ENCODE measurements at places on chromosomes 1 and 21.

DNA sequence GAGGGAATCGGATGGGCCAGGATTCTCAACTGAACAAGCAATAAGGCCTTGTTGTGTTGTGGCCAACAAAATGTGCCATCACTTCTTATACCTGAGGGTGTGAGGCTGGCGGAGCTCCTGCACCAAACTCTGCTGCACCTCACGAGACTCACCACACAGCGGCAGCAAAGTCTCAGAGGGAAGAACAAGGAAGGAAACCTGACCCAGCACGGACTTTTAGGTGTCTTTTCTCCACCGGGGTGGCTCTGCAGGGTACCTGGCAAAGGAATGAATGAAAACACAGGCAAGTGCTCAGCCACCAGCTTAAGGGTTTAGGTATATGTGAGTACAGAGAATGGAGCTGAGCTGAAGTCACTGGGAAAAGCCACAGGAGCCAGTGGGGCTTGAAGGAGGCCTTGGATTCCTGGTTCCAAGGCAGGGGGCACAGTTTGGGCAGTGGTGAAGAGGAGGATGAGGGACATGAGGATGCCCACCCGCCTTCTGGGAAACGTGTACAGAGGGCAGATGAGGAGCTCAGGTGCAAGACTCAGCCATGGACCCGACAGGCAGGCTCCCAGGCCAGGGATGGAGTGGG is 31.1 kb upstream of the HSD3B1 start:
- H3K27me3 ChIP-seq: no peaks in the 10 kb centered on the region
- no peaks in the 10 kb centered on the region for H3K36me3 ChIP-seq
- H3K4me3 ChIP-seq: no peak overlapping the region

DNA sequence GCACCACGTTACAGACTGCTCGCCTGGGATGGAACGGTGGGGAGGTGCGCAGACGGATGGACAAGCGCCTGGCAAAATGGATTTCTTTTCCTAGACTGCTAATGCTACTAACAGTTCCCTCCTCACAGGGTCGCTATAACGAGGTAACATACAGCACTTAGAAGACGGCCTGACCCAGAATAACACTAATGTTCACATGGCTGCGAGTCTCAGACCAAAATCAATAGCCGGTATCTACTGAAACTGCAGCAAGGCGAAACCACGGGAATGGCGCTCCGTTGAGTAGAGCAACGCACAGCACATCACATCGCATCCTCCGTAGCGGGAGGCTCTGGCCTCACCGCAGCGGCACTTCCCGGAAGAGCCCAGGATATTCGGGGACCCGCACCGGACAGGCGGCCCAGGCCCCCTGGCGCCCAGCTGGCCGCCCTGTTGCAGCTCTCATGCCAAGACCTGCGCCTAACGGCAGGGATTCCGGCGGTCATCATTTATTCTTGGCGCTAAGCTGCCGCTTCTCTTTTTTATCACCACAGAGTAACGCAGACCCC is 46.6 kb downstream of the VPS26C start:
- peak overlapping the region; percentile 74 for H3K27ac ChIP-seq
- H3K4me1 ChIP-seq: no peaks in the 10 kb centered on the region
- peaks cover 20% of the 10 kb centered on the region for H3K36me3 ChIP-seq
- H3K27me3 ChIP-seq: no peaks in the 10 kb centered on the region

DNA sequence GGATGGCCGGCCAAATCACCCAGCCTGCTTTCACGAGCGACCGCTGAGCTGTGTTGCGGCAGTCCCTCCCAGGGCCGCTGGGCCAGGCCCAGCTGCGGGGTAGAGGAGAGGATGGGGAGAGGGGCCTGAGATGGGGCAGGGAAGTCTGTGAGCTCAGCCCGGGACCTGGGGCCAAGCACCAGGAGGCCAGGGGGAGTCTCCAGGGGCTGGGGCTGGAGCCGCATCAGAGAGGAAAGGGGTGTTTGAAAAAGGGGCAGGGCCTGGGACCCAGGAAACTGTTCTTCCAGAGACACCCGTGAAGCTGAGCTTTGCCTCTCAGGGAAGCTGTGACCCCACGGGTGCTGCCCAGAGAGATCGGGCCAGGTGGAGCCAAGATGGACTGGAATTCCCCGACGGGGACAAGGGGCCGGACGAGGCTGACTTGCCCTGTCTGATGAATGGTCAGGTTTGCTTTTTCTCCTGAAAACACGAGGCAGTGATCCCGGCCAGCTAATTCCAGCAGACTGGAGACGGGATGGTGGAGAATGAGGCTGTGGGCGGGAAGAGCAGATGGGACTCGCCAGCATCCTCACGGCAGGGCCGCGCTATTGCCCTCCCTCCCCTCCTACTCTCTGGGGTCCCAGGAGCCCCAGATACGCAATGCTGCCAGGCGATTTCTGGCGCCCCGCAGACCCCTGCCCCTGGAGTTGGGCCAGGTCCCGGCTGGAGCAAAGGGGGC is 40.3 kb upstream of the COL18A1 start:
- no peak overlapping the region for H3K4me3 ChIP-seq
- peak overlapping the region; percentile 75 for H3K27ac ChIP-seq
- no peak for DNase-seq
- H3K27me3 ChIP-seq: no peaks in the 10 kb centered on the region
- H3K36me3 ChIP-seq: no peaks in the 10 kb centered on the region
- H3K4me1 ChIP-seq: peaks cover 28% of the 10 kb centered on the region

- no peak overlapping the region for H3K27ac ChIP-seq
- H3K4me1 ChIP-seq: no peaks in the 10 kb centered on the region
- H3K4me3 ChIP-seq: no peak overlapping the region
- no peaks in the 10 kb centered on the region for H3K27me3 ChIP-seq
These were observed 60.4 kb upstream of the TNFSF4 start for GRCh38 chr1:173267453-173267945.

- H3K27me3 ChIP-seq: no peaks in the 10 kb centered on the region
- H3K4me1 ChIP-seq: no peaks in the 10 kb centered on the region
- no peak for DNase-seq
- H3K36me3 ChIP-seq: no peaks in the 10 kb centered on the region
These were observed 53.5 kb upstream of the PRELP start for GRCh38 chr1:203422116-203422515.

DNA sequence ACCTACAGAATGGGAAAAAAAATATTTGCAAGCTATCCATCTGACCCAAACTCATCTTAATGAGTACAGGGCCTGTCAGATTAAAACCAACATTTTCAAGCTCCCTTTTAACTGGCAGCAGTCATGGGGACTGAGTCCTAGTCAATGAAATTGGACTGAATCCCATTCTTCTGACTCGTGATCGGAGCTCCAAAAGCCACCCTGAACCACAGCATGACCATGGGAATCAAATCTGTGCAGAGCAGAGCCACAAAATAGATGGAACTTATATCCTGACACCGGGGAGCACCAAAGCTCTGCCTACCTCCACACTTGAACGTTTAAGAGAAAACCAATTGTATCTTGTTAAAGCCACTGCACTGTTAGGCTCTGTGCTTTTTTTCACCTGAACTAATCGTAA is 5.0 kb upstream of the RWDD3 start:
- H3K27me3 ChIP-seq: no peaks in the 10 kb centered on the region
- DNase-seq: no peak
- peaks cover 13% of the 10 kb centered on the region for H3K4me1 ChIP-seq
- no peak overlapping the region for H3K4me3 ChIP-seq
- H3K27ac ChIP-seq: no peak overlapping the region

GRCh38 chr1:175893192-175893591 is 149.8 kb upstream of the TNR start:
- no peak for DNase-seq
- no peak overlapping the region for H3K27ac ChIP-seq
- no peaks in the 10 kb centered on the region for H3K4me1 ChIP-seq

GRCh38 chr21:23215261-23215660 is 2217.1 kb downstream of the NCAM2 start:
- DNase-seq: no peak
- H3K36me3 ChIP-seq: no peaks in the 10 kb centered on the region
- no peak overlapping the region for H3K27ac ChIP-seq
- H3K4me1 ChIP-seq: no peaks in the 10 kb centered on the region
- H3K27me3 ChIP-seq: no peaks in the 10 kb centered on the region

DNA sequence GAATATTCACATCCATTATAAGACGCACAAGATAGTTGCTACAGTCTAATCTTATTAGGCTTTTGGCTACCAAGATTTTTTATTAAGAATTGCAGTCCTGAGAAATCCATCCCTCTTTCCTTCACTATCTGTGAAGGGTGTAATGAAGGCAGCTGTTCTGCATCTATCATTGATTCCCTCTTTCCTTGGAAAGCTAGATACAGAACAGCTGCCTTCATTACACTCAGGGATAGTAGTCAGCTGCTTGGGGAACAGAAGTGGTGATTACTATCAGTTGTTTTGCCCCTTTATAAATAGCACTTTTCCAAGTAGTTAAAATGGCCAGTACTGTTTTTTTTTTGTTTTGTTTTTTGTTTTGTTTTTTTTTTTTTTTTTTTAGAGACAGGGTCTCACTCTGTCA is 70.2 kb downstream of the IARS2 start:
- DNase-seq: no peak
- no peaks in the 10 kb centered on the region for H3K4me1 ChIP-seq
- H3K4me3 ChIP-seq: no peak overlapping the region
- H3K27ac ChIP-seq: no peak overlapping the region

DNA sequence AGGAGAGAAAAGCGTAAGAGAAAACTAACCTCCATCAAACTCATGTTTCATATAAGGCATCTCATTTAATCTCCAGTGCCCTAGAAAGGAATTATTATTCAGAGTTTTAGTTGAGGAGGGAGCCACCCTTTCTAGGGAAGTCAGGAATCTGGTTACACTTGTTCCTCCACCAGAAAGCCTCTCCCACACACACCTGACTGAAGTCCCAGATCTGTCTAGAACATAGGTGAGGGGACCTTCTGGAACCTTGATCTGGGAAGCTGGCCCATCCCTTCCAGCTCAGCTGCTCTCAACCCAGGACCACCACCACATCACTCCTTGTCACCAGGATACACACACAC is 1.9 kb upstream of the DENND2D start:
- peaks cover 44% of the 10 kb centered on the region for H3K4me1 ChIP-seq
- no peak overlapping the region for H3K27ac ChIP-seq
- H3K27me3 ChIP-seq: no peaks in the 10 kb centered on the region
- H3K4me3 ChIP-seq: no peak overlapping the region

GRCh38 chr1:71640998-71641397 is 560.2 kb upstream of the ZRANB2 start:
- H3K36me3 ChIP-seq: no peaks in the 10 kb centered on the region
- no peaks in the 10 kb centered on the region for H3K27me3 ChIP-seq
- no peak for DNase-seq
- H3K4me3 ChIP-seq: no peak overlapping the region

- H3K4me3 ChIP-seq: no peak overlapping the region
- no peak overlapping the region for H3K27ac ChIP-seq
- H3K27me3 ChIP-seq: no peaks in the 10 kb centered on the region
- H3K36me3 ChIP-seq: peaks cover 43% of the 10 kb centered on the region
- peak; percentile 41 for DNase-seq
These were observed 12.7 kb downstream of the CFAP298 start for GRCh38 chr21:32599526-32599925.

GRCh38 chr1:18440385-18441226 is 40.1 kb upstream of the KLHDC7A start:
- H3K27ac ChIP-seq: no peak overlapping the region
- no peaks in the 10 kb centered on the region for H3K27me3 ChIP-seq
- no peaks in the 10 kb centered on the region for H3K4me1 ChIP-seq
- no peak overlapping the region for H3K4me3 ChIP-seq
- no peaks in the 10 kb centered on the region for H3K36me3 ChIP-seq

- H3K4me3 ChIP-seq: no peak overlapping the region
- H3K36me3 ChIP-seq: no peaks in the 10 kb centered on the region
- DNase-seq: no peak
- no peaks in the 10 kb centered on the region for H3K4me1 ChIP-seq
- H3K27me3 ChIP-seq: no peaks in the 10 kb centered on the region
- no peak overlapping the region for H3K27ac ChIP-seq
These were observed 38.5 kb downstream of the IER5 start for GRCh38 chr1:181126871-181127587.

DNA sequence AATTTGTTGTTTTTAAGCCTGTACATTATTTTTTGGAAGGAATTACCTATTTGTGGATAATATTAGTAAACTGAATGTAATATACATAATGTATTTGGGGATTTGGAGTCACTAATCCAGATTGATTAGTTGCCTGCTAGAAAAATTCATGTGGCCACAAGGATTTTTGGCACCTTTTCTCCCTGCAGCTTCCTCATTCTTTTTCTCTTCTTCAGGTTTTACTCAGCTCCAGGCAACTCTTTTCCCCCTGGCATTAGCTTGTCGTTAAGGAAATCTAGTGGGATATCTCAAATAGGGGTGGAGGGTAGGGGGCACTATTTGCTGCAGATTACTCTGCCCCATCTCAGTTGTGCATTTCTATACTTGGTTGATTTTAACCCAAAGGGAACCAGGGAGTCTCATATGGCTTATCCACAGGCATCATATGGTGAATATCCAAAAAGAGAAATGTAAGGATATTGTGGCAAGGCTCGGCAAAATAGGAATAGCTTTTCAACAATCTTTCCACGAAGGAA is 203.1 kb downstream of the NFIA start:
- H3K27me3 ChIP-seq: no peaks in the 10 kb centered on the region
- H3K4me3 ChIP-seq: no peak overlapping the region
- H3K27ac ChIP-seq: no peak overlapping the region
- DNase-seq: no peak
- H3K36me3 ChIP-seq: no peaks in the 10 kb centered on the region

DNA sequence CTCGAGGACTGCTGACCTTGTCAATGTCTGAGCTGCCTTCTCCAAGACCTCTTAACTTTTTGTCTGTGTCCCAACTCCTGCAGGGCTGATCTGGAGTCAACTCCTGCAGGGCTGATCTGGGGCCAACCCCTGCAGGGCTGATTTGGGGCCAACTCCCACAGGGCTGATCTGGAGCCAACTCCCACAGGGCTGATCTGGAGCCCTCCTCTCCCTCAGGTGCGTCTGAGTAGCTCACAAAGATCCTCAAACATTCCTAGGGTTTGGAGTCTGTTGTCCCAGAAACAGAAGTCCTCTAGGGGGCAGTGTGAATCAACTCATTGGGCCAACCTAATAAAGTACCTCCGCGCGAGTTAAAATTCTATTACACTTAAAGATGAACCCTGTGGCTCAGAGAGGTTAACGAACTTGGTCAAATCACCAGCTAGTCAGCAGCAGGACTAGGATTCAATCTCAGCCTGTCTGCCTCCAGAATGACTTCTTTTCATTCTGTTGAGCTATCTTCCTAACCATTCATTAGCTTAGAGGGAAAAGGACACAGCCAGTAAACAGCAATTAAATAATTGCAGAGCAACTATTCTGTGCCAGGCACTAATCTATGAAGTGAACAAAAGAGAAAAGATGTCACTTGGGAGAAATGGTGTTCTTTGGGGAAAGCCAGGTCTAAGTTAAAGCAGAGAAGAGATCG is 17.2 kb upstream of the RLF start:
- H3K4me1 ChIP-seq: no peaks in the 10 kb centered on the region
- H3K27me3 ChIP-seq: peaks cover 4% of the 10 kb centered on the region
- H3K27ac ChIP-seq: no peak overlapping the region
- no peaks in the 10 kb centered on the region for H3K36me3 ChIP-seq
